Activated T-helper 9 cell treated with anti-CD3 and anti-CD28 coated beads, Interleukin-2, amount 50 U/mL, for 16 hours (primary cell): ENCODE measurements at places on chromosomes 12 and 14.

GRCh38 chr14:103142721-103143302 lies 19.6 kb downstream of the TNFAIP2 start:
- no peak for DNase-seq

DNA sequence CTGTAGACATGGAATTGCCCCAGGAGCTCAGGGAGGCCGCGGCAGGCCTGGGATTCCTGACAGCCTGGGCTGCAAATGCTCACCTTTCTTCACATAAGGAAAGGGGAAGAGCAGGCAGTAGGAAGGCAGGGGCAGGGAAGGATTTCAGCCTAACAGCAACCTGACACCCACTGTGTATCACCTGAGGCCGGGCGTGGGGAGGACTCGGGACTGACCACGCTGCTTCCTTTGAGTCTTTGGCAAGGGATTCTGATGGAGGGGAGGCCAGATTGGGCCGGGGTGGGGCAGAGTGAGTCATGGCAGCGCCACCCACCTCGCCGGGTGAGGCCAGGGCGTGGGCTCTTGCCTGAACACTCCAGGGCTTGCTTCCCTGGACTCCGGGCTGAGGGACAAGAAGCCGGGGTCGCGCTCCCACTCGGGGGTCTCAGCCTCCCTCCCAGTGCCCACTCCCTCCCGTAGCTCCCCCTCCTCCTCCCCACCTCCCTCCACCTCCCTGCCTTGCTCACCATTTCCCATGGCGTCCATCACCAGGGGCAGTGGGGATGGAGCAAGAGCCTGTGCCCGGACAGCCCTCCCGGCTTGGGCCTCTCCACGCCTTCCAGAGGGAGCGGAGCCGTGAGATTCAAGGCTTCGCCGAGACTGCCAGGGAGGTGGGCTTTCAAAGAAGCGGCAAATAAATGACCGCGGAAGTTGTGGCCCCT lies 247.9 kb upstream of the RTL1 start:
- no peak for DNase-seq

DNA sequence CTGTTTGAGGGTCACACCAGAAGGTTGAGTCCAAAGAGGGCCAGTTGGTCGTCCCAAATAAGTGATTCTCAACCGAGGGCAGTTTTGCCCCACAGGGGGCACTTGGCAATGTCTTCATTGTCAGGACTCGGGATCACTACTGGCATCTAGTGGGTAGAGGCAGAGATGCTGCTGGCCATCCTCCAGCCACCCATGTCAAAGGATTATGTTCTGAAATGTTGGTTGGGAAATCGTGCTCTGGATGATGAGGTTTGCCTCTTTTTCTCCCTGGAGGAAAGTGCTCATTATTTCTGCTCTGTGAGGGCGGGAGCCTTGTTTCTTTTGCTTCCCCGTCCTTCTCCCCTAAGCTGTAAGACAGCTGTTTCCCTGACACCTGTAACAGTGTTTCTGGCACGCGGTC lies 3.6 kb downstream of the ZNF839 start:
- DNase-seq, result no peak

- no peak for DNase-seq
Measured at GRCh38 chr12:30989754-30990153, 63.2 kb downstream of the TSPAN11 start.

DNA sequence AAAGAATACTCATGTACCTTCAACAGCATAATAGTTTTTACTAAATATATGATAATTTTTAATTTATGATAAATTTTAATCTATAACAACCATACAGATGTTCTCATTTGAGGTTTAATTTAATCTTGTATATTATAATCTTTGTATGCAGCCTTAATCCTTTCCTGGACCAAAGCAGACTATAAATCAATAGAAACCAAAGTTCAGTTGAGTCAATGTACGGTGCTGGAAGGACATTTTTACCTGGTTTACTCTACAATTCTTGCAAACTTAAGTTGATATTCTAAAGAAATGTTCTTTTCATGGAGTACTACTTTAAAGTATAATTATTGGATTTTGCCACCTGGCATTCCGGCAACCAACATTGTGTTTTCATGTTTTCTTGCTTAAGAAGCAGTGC lies 118.0 kb downstream of the STAB2 start:
- no peak for DNase-seq

- no peak for DNase-seq
Measured at GRCh38 chr12:34264110-34264509, 241.8 kb downstream of the ALG10 start.

- no peak for DNase-seq
Measured at GRCh38 chr14:88823968-88824313, 510 bp upstream of the TTC8 start.
